ENCODE measurements at places on chromosomes 11 and 22. TPM values are rescaled to one million over a fixed set of nuclear protein-coding genes. Genes with fewer than 3 reads are reported as not detected.

GRCh38 chr11:4087551-4087950 is 7.0 kb upstream of the RRM1 start:
- no peaks in the 10 kb centered on the region for H3K27me3 ChIP-seq
- no peaks in the 10 kb centered on the region for H3K4me1 ChIP-seq
- no peak for DNase-seq

Gene ZP1
- total RNA-seq, result not detected

Gene TCN1
- total RNA-seq, result not detected

DNA sequence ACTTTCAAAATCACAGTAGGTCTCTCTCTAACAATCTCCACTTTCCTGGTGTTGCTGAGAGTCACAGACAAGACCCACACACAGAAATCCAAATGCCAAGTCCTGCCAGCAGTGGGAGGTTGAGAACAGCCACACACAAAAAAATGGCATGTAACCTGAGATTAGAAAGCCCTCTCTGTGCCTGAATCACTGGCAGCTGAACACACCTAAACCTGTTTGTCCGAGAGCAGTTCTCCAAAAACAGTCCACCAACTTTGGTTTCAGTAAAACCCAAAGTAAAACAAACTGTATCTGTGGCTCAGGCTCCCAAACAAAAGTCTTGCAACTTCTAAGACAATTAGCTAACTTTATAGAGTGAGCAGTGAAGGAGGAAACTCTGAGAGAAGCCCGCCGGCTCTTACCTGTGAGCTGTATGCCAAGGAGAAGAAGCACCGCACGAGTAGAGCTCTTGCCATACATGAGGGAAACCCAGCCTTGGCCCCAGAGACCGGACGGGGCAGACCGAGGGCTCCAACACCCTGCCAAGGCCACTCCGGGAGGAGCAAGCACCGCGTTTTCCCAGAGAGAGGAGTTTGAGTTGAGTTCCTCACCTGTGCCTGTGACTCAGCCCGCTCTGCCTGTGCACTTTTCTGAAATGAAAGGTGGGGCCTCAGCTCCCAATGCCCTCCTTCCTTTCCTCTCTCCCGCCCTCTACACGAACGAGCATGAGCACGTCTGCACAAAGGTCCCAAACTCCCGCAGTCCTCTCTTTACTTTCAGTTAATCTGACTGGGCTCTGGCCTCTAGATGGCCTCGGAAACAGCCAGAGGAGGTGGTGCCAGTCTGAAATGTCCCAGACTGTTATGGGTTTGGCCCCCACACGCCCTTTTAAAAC is at the start of gene MPZL2:
Gene MPZL2 (minus strand): TSS at position 603 of the 874 bp plus-strand sequence. CDS start 144 bp downstream, at position 459.
- peak within 1 kb of the TSS; percentile 55 for H3K4me3 ChIP-seq
- peaks cover 4% of the 10 kb centered on the region for H3K27me3 ChIP-seq
- no peaks in the 10 kb centered on the region for H3K36me3 ChIP-seq
- DNase-seq, result peak; percentile 15
- no peaks in the 10 kb centered on the region for H3K4me1 ChIP-seq
- H3K27ac ChIP-seq, result no peak within 1 kb of the TSS

DNA sequence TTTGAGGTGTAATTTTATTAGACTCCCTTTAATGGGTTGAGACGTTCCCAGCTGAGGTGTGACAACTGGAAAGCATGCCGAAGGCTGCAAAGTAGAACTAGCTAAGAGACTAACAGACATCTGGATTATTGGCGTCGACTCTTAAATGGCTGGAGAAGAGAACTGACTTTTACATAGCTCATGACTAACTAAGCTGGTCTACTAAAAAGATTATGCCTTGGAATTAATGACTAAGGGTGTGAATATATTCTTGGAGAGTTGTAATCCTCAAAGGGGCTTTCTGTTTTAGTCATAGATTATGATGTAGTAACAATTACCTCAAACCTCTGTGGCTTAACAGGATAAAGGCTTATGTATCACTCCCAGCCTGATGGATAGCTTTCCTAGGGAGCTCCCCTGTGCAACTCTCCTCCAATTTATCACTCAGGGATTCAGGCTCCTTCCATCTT is 39.5 kb upstream of the SLC5A12 start:
- no peak overlapping the region for H3K27ac ChIP-seq
- no peaks in the 10 kb centered on the region for H3K27me3 ChIP-seq
- H3K4me3 ChIP-seq, result no peak overlapping the region
- no peaks in the 10 kb centered on the region for H3K36me3 ChIP-seq
- H3K4me1 ChIP-seq, result no peaks in the 10 kb centered on the region

DNA sequence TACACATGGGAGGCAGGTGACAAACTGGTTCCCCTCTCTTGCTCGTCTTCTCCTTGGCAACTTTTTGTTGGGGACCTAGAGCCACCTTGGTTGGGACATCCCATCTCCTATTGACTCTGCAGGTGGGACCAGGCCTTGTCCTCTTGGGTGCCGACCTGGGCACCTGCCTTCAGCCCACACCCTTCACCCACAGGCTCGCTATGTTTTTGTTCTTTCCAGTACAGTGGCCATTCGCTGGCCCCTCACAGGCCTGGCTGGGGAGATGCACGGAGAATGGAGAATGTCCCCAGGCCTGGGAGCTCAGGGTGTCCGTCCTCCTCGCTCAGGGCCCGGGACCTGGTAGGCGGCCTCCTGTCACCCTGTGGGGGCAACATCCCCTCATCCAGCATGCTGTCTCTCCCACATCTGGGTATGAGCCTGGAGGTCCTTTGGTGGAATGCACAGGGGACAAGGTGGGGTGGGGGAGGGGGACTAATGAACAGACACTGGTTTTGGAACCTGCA is 14.9 kb upstream of the OMP start:
- DNase-seq, result no peak
- H3K4me3 ChIP-seq, result no peak overlapping the region
- no peaks in the 10 kb centered on the region for H3K27me3 ChIP-seq
- no peak overlapping the region for H3K27ac ChIP-seq
- H3K36me3 ChIP-seq, result no peaks in the 10 kb centered on the region

Gene INS
- not detected for total RNA-seq

Gene OR4D5
- not detected for total RNA-seq

Gene ANO1
- total RNA-seq, result 11.3 TPM

Gene USP2
- total RNA-seq, result 210 TPM

DNA sequence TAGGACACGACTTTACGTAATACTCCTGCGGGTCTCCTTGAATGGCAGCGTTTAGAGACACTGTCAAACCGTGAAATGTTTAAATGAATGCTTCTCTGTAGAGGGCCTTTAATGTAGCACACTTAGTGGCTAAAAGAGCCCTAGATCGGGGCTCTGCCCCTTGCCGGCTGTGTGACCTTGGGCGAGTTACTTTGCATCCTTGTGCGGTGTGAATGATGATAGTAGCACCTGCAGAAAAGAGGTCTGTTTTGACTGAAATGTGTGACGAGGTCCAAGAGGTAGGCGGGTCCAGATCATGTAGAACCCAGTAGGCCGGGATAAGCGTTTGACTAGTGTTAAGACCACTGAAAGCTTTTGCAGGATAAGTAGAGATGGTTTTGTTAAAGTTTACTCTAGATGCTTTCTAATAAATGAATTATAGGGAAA is 866 bp downstream of the MED17 start:
- H3K36me3 ChIP-seq, result peaks cover 26% of the 10 kb centered on the region
- peak overlapping the region; percentile 88 for H3K27ac ChIP-seq
- H3K27me3 ChIP-seq, result no peaks in the 10 kb centered on the region
- peaks cover 33% of the 10 kb centered on the region for H3K4me1 ChIP-seq
- H3K4me3 ChIP-seq, result peak overlapping the region; percentile 94
- no peak for DNase-seq

Gene NAALAD2
- total RNA-seq, result 0.86 TPM

Gene RTN4RL2
- 0.77 TPM for total RNA-seq

- no peaks in the 10 kb centered on the region for H3K36me3 ChIP-seq
- no peaks in the 10 kb centered on the region for H3K27me3 ChIP-seq
- no peak overlapping the region for H3K4me3 ChIP-seq
- peak overlapping the region; percentile 4 for H3K27ac ChIP-seq
- peaks cover 23% of the 10 kb centered on the region for H3K4me1 ChIP-seq
Measured at GRCh38 chr11:11463405-11463804, 110.4 kb upstream of the CSNK2A3 start.

DNA sequence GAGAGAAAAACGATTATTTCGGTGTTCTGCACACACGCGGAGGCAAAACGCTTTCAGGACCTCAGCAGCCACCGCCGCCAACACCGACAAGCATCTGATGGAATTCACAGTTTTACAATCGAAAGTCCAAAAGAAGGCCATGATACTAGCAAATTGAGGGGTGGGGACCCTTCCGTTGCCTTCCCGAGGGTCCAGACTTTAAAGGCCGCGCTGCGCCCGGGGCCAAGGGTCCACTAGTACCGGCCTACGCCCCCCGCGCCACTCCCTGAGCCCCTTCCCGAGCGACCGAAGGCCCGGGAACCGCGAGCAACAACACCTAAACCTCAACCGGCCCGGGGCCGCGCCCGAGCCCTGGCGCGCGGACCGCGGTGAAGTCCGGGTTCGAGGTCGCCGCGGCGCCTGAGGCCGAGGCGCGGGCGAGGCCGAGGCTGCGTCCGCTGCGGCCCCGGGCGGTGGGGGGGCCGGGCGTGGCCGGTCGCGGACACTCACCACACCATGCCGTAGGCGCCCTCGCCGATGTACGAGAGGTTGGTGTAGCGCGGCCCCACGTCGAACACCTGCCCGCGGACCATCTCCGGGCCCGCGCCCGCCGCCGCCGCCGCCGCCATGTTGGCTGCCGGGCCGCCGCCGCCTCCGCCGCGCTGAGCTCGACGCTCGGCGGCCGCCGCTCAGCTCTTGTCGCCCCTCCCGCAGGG is 465 bp downstream of the MAPK1 start:
- H3K4me3 ChIP-seq, result peak overlapping the region; percentile 92
- no peaks in the 10 kb centered on the region for H3K36me3 ChIP-seq
- peaks cover 36% of the 10 kb centered on the region for H3K4me1 ChIP-seq
- no peak for DNase-seq

DNA sequence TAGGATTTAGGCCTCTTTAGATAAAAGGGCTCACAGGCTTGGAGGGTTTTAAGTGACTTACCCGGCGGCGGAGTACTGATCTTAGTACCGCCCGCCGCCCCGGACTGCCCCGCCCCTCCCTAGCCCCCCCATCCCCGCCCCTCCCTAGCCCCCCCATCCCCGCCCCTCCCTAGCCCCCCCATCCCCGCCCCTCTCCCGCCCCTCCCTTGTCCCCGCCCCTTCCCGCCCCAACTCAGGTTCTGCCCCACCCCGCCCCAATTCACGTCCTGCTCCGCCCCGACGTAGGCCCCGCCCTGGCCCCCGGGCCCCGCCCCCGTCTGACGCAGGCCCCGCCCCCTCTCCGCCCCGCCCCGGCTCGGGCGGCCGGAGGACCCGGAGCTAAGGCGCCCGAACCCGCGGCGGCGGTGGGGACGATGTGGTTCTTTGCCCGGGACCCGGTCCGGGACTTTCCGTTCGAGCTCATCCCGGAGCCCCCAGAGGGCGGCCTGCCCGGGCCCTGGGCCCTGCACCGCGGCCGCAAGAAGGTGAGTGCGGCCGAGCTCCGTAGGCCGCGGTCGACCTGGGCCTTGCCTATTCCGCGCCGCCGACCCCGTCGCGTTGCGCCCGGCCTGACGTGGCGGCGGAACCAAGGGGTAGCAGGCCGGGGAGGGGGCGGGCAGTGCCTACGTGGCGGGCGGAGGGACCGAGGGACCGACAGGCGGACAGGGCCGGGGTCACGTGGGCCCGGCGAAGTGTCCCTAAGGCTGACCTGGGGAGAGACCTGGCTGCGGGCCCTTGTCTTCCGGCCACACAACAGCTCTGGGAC is at the start of gene SCYL1:
Gene SCYL1 (plus strand): TSS at position 343 of the 805 bp plus-strand sequence. CDS start 71 bp downstream, at position 414.
- peaks cover 39% of the 10 kb centered on the region for H3K36me3 ChIP-seq
- peak within 1 kb of the TSS; percentile 100 for H3K4me3 ChIP-seq
- peaks cover 17% of the 10 kb centered on the region for H3K4me1 ChIP-seq

Gene GNAZ
- 2.0 TPM for total RNA-seq

Gene OR10D3
- not detected for total RNA-seq

DNA sequence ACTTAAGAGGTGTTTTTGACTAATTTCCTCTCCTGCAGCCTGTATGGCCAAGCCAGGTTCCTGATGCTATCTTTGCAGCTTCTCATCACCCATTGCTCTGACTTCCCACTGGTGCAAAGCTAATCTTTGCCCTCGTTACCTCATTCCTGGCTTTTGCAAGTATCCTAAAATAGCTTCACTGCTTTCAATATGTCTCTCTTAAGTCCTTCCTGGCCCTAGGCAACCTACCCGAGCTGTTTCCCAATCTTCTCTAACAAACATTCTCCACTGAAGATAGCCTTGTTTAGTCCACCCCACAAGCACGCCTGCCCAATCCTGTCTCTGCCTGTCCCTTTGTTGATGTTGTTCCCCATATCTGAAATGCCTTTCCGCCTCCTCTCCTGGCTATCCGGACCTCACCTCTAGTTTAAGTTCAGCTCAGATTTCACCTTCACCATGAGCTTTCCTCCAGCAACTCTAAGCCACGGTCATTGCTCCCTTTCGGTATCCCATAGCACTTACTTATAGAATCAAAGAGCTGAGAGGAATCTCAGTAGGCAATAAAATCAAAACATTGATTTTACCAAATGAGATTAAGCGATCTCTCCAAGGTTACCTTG is 30.1 kb upstream of the CECR2 start:
- H3K27me3 ChIP-seq, result no peaks in the 10 kb centered on the region
- H3K27ac ChIP-seq, result peak overlapping the region; percentile 84
- DNase-seq, result peak; percentile 15
- H3K36me3 ChIP-seq, result no peaks in the 10 kb centered on the region
- H3K4me1 ChIP-seq, result peaks cover 13% of the 10 kb centered on the region

Gene LRRC55
- 0.04 TPM for total RNA-seq

- H3K4me3 ChIP-seq, result no peak overlapping the region
- H3K27ac ChIP-seq, result no peak overlapping the region
- DNase-seq, result no peak
- H3K4me1 ChIP-seq, result peaks cover 34% of the 10 kb centered on the region
- H3K36me3 ChIP-seq, result no peaks in the 10 kb centered on the region
- no peaks in the 10 kb centered on the region for H3K27me3 ChIP-seq
Measured at GRCh38 chr11:35951680-35952079, 7.8 kb downstream of the LDLRAD3 start.

Gene TOMM22
- 80.7 TPM for total RNA-seq

Gene MAJIN
- not detected for total RNA-seq

DNA sequence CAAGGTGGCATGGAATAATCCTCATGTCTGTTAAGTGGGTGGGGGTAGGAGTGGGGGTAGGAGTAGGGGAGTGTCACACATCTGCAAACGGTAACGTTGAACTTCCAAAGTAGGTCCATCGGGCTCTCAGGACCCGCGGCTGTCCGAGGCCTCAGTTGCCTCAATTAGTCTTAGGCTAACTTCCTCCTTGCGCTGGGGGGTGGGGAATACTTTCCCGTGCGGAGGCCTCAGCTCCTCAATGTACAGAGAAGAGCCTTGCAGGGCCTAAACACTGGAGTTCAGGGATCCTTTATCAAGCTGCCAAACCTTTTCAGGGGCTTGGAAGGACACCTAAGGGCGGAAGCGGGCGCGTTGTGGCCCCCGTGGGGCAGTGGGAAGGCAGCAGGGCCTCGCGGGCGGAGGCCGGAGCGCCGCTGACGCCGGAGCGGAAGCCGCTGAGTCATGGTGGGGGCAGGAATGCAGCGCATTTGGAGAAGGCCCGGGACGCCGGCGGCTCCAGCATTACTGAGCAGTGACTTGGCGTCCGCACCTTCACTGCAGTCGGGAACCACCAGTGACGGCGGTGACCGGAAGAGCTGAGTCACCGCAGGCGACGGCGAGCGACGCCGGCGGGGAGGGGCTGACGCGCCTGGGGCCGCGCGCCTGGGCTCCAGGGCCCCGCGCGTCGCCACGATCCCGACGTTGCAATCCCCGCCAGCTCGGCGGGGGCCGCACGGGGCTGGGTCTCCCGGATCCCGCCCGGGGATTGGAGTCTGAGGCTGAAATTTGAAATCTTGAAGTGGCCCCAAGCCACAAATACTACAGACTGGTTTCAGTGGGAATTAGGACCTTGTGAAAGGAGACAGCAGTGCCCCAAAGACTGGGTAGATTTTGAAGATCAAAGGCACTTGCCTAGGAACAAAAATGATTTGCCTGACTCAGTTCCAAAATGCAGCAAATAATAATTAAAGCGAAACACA is 20.2 kb upstream of the IPO7 start:
- no peaks in the 10 kb centered on the region for H3K27me3 ChIP-seq
- H3K36me3 ChIP-seq, result no peaks in the 10 kb centered on the region
- DNase-seq, result peak; percentile 98
- H3K4me1 ChIP-seq, result peaks cover 3% of the 10 kb centered on the region
